ENCODE measurements at places on chromosomes 5 and 9. TPM values are rescaled to one million over a fixed set of nuclear protein-coding genes. Genes with fewer than 3 reads are reported as not detected.
A peak's percentile ranks its signal among the peaks of the same experiment; 100 is the strongest.

- DNase-seq: peak; percentile 21
These were observed 587 bp downstream of the MIER3 start for GRCh38 chr5:56951126-56951945.

- DNase-seq: peak; percentile 76
These were observed 57.3 kb downstream of the ARSB start for GRCh38 chr5:78927657-78928282.

TSSK1B gene
- not detected for total RNA-seq

- peak; percentile 39 for DNase-seq
These were observed 136.5 kb downstream of the CCDC192 start for GRCh38 chr5:127839496-127840197.

DNA sequence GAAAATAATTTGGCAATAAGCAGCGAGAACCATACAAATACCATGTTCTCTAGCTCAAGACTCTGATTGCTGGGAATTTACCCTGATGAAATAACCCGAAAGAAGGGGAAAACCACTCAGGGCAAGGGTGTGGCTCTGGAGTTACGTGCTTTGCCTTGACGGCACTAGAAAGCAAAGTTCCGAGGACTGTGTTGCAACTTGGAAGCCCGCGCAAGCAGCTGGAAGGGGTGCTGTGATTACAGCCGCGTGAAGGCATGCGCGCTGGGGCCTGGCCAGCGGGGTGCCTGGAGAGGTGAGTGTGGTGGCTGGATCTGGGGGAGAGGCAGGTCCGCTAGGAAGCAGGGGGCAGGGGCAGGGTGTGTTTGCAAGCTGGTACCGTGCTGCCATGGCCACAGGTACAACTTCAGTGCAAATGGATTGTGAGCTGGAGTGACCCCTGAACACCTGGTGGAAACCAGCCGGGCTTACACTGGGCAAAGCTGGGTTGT lies 52.6 kb upstream of the CNOT6 start:
- no peak for DNase-seq

GRCh38 chr9:132077881-132078698 lies 1.6 kb downstream of the MED27 start:
- peak; percentile 69 for DNase-seq

- peak; percentile 27 for DNase-seq
These were observed 203.1 kb downstream of the SAXO1 start for GRCh38 chr9:18829873-18830272.

Data from M059J (cell line).